ENCODE measurements at places on chromosomes 5 and 9. TPM values are rescaled to one million over a fixed set of nuclear protein-coding genes. Genes with fewer than 3 reads are reported as not detected.

The PHF19 gene
- total RNA-seq = 22.1 TPM

The BTNL8 gene
- total RNA-seq = not detected

The CAPSL gene
- 0.33 TPM for total RNA-seq

The FOXD4L4 gene
- 0.26 TPM for total RNA-seq

The PDCD1LG2 gene
- 6.9 TPM for total RNA-seq

The ARID3C gene
- total RNA-seq = under 0.01 TPM

The MEIKIN gene
- total RNA-seq = not detected

Data from fibroblast of lung (primary cell).